CD4-positive, alpha-beta T cell treated with Interleukin-17A for 4 hours (primary cell): ENCODE measurements at places on chromosomes 3 and 15.

DNA sequence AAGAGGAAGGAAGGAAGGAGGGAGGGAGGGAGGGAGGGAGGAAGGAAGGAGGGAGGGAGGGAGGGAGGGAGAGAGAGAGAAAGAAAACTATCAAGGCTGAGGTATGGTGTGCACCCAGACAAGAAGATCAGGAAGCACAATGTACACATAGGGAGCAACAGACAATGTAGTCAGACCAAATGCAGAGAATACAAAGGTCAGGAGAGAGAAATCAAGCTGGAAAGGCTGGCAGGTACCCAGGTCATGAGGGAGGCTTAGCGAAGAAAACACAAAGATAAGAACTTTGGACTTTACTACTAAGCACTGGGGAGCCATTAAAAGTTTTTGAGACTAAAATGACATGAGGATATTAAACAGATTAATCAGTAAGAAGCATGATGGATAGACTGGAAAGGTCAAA lies 176.0 kb upstream of the TMCO5A start:
- DNase-seq = no peak

GRCh38 chr15:87707566-87708130 lies 548.9 kb downstream of the NTRK3 start:
- DNase-seq = no peak

DNA sequence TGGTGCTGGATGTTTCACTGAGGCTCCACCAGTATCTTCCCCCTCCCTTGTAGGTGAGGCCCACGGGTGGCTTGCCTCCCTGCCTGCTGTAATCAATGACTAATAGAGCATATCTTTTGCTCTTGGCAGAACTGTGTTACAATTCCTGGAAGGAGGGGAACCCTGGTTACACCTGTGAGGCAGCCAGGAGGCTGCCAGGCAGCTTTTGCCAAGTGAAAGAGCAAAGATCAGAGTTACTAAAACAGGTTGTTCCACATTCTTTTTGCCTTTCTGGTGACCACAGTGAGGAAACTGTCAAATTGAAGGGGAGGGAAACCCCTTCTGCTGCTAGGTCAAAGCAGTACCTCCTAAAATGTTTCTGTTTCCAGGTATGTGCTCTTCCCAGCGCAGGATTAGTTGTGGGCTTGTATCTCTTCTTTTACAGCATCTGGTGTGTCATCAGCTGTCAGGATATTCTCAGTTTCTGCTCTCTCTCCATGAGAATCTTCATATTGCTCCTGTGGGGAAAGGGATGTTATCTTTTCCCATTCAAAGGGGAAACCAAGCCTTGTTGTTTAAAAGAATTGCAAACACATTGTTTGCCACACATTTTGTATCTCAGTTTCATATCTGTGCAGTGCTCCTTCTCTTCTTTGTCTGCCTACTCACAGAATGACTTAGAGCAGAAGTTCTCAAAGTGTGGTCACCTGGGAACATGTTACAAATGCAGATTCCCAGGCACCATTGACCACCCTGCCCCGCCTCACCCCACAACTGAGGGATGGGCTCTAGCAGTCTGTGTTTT lies 137.4 kb upstream of the UMPS start:
- no peak for DNase-seq

DNA sequence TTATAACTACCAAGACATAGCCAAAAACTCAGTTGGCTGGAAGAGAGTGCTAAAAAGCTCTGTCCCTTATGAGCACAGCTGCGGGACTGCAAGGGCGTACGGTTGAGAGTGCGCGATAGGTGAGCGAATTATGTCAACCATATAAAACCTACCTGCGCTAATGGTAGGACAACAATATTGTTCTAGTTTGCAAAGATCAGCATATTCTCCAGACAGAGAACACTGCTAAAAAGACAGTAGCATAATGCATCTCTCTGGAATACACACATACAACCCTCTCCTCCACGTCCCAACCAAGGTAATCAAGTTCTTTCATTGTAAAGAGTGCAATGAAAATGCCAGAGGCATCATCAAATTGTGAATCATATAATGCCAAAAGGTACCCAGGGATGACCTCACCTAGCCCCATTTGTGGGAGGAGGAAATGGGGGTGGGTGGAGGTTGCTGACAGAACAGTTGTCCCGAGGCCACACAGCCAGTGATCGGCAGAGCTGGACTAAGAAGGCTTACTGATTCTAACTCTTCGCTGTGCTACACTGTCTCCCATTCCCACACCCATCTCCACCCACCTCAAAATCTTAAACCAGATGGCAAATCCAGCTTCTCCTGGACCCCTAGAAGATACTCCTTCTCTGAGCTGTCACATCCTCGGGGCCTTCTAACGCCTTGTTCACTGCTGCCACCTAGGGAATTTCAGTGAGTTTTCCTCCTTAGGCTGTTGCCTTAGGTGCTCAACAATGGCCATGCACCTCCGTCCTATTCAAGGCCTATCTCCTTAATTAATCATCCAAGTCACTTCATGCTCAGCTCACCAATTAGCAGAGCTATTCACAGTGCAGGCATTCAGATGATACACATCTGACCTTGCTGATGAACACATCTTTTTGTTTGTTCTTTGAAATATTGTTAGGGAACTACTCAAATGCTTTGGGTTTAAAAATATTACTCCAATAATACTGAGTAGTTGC lies 60.7 kb downstream of the RPL22L1 start:
- no peak for DNase-seq

GRCh38 chr3:184004476-184004875 lies 13.2 kb downstream of the ABCC5 start:
- no peak for DNase-seq

- no peak for DNase-seq
These were observed 154.1 kb downstream of the ADAMTS17 start for GRCh38 chr15:100187677-100188076.

GRCh38 chr3:175404027-175404426 lies 544.9 kb downstream of the NAALADL2 start:
- no peak for DNase-seq

- DNase-seq = no peak
These were observed 6.2 kb downstream of the SEMA3F start for GRCh38 chr3:50161320-50161719.

DNA sequence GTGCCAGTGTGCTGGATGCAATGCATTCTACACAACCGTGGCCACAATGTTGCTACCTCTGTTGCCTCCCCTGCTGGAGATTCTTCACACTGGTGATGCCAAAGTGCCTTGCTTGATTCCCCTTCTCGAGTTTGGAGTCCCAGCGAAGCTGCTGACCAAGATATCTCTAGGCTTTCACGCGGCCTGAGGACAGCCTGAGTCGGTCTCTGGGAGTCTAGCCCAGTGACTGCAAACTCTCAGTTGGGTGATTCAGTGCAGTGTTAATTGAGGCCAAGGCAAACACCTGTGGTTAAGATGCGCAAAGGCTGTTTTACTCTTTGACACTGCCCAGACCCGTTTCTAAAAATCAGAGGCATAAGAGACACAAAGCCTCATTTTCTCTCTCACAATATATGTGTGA lies 434.4 kb downstream of the NR2F2 start:
- DNase-seq = no peak

DNA sequence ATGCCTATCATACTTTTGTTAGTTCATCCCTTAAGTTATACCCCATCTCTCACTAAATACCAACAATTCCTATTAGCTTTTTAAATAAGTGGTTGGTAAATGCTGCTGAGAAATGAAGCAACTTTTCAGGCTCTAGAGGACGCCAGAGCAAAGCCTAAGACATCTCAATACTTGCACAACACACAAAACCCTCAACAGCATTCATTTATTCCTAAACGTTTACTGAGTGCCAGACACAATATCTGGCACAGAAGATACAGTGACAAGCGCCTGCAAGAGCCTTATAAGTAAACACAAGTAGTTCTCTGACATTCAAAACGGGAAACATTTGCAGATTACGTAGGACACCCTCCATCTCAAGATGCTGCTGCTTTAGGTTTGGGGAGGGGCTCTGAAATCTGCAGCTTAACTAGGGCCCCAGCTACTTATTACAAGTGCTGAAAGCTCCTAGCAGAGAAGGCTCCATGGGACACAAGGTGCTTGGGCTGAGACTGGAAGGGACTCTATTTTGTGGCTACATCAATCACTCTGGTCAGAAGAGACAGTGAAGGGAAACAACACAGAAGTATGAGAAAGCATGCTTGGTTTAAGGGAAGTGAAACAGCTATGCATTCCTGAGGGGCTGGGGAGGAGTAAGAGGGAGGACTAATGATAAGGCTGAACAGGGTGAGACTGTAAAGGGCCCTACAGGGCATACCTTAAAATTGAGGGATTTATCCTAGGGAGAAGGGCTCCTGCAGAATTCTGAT lies 311.3 kb downstream of the PLCL2 start:
- no peak for DNase-seq

DNA sequence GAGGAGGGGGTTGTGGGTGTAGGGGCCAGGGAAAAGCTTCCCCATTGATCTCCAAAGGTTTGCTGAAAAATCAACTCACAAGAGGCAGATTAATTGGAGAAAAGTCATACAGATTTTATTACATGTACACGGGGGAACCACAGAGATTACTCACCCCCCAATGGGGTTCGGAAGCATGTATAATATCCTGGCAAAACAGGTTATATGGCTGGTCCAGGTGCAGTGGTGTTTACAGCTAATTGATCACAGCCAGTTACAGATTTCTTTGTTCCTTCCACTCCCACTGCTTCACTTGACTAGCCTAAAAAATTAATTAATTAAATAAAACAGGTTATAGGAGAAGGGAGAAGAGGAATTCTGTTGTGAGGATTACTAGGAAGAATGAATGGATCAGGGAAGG lies 22.4 kb downstream of the PRKCI start:
- DNase-seq = no peak

- DNase-seq = no peak
These were observed 121.3 kb downstream of the STAC start for GRCh38 chr3:36501616-36502015.

DNA sequence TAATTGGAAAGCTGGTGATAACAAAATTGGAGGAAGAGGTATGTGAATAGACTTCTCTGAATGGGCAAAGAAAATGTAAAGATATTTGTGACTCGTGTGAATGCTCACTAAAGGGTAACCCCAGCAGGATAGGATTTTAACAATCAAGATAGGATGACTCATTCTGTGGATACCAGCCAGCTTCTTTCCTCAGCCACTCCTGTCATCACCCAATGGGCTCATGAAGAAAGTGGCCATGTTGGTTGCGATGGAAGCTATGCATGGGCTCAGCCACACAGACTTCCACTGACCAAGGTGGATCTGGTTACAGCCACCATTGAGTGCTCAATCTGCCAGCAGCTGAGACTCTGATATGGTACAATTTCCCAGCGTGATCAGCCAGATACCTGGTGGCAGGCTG lies 40.9 kb downstream of the STRIT1 start:
- no peak for DNase-seq
